Nasal cavity respiratory epithelium epithelial cell of viscerocranial mucosa (primary cell): ENCODE measurements at places on chromosomes 13 and 19. TPM values are rescaled to one million over a fixed set of nuclear protein-coding genes. Genes with fewer than 3 reads are reported as not detected.

Gene IGFL2
- 2.4 TPM in 1 of 2 replicates, not detected in the other for total RNA-seq

Gene MBD3L3
- not detected in 2 replicates for total RNA-seq

Gene WDR87
- not detected in 2 replicates for total RNA-seq

Gene LHB
- 0.21 and 0.34 TPM in 2 replicates for total RNA-seq

Gene ZNF492
- total RNA-seq, result under 0.01 and 0.14 TPM in 2 replicates

Gene ERCC5
- total RNA-seq, result 44.9 and 52.3 TPM in 2 replicates

Gene CDX2
- not detected in 2 replicates for total RNA-seq

Gene PLPP2
- 45.5 and 91.3 TPM in 2 replicates for total RNA-seq

Gene KLHL1
- not detected in 2 replicates for total RNA-seq
